ENCODE measurements at places on chromosomes 5 and 9.

DNA sequence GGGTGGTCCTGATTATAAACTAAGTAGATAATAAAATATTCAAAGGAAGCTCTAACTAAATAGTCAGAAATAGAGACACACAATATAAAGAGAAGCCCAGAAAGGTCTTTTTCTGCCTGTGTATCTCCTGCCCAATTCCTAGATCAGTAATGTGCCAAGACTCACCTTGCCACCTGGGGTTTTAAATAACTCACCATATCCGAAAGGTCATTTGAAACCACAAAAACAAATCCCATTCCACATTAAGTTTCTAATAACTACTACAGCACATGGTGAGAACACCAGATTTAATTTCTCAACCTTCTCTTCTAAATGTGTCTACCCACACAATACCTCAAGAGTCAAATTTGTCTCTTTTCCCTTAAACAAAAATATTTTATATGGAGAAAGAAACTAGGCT, 75.2 kb downstream of the ZNF608 start:
- no peak for DNase-seq

GRCh38 chr5:109697339-109697738, 7.6 kb downstream of the MAN2A1 start:
- DNase-seq, result no peak

DNA sequence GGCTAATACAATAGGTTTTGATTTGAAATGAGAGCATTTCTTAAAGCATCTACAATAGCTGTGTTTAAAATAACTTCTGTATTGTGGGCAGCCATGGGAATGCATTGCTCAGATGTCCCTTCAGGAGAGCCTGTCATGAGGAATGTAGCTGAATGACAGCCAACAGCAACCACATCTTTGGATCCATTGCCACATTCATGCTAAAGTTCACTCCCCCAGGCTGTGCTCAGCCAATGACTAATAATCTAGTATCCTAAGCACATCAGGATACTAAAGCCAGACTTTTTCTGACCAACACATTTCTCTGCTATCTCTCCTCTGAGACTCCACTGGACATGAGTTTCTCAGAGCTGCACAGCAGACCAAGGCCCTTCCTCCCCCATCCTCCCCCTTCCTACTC, 45.5 kb downstream of the HTR1A start:
- DNase-seq, result no peak

- no peak for DNase-seq
Measured at GRCh38 chr5:127856292-127856691, 153.1 kb downstream of the CCDC192 start.

GRCh38 chr9:21902136-21902535, 92.1 kb downstream of the CDKN2A start:
- DNase-seq, result no peak

All from GM19239 (cell line).